Mucosa of gallbladder (tissue), 1 donor: ENCODE measurements at places on chromosomes 13 and 19. TPM values are rescaled to one million over a fixed set of nuclear protein-coding genes. Genes with fewer than 3 reads are reported as not detected.

Gene ANO8
- 33.2 TPM for total RNA-seq

Gene DAPK3
- total RNA-seq = 113 TPM

DNA sequence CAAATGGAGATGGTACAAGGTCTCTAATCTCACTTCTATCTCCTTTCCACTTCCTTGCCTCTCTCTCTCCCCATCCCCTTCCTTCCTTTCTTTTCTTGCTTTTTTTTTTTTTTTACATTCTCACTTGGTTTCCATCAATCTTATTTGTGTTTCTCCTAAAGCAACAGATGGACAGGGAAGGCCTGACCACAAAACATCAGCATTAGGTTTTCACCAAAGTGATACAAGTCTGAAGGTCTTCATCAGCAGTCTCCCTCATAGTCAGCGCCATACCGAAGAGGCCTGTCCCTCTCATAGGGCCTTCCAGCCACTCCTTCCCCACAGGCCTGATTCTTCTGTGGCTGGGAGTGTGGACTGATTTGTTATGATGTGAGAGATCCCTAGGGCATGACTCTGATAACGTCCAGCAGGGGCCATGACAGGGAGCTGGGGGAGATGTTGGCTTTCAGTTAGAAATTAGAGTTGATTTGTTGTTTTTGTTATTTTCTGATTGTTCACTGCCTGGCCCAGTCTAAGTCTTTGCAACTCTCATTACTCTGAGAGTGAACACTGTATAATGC lies 158.7 kb downstream of the SLC7A1 start:
- no peak for DNase-seq

DNA sequence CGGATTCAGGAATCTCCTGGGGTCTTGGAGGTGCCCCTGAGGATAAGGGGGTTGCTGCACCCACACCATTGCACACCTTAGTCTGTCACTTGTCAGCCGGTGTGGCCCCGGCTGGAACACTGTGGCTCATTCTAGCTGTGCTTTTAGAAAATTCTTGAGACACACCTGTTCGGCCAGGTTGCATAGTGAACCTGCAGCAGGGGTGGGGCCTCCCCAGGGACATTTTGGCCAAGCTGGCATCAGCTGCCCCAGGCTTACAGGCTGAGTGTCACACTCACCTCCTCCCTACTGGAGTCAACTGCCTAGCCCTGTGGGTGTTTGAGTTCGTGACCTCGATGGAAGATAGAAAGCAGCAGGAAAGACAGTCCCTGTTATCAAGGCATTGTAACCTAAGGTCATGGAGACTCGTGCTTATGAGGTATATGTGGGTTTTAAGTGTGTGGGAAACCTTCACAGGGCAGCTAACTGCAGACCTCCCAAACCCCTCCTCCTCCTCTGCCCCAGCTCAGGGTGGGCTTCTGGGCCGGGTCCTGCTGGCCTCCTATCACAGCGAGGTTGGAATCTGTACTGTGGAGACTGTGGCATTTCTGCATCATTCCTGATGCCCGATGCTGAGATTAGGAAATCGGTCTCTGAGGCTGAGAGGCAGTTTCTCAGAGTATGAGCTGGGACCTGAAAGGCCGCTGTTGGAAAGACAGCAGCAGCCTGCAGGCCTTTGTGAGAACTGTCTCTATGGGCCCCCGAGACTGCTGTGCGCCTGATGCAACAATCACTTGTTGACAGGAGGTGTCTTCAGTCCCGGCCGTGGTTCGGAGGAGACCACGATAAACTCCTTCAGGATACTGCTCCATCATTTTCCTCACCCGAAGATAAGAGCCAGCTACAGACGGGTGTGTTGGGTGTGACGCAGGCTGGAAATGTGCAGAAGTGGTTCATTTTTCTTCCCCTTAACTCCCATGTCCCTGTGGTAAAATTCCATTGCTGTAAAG lies 72.2 kb downstream of the ATP11A start:
- no peak for DNase-seq

DNA sequence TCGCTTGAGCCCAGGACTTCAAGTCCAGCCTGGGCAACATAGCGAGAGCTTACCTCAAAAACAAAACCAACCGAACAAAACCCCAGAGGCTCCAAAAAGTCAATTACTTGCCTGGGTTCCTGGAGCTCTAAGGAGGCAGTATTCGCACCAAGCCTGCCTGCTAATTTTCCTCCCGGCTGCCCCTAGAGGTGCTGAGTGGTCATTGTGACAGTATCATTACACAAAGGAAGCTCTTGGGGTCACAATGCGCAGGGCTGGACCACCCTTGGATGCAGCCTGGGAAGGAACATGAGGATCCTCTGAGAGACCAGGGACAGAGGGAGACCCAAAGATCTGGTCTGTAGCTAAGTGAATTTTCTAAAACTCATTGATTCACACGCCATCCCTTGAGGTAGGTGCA lies 8.5 kb upstream of the PEX11G start:
- no peak for DNase-seq

- no peak for DNase-seq
Observed at GRCh38 chr13:109336730-109337129, 449.7 kb downstream of the IRS2 start.

DNA sequence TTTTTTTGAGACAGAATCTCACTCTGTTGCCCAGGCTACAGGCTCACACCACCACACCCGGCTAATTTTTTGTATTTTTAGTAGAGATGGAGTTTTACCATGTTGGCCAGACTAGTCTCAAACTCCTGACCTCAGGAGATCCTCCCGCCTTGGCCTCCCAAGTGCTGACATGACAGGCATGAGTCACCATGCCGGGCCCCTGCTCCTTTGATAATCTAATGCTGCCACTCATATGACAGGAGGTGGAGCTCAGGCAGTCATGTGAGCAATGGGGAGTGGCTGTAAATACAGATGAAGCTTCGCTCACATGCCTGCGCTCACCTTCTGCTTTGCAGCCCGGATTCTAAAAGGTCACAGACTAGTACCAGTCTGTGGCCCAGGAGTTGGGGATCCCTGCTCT lies 25.1 kb downstream of the ARHGEF18 start:
- DNase-seq = no peak

DNA sequence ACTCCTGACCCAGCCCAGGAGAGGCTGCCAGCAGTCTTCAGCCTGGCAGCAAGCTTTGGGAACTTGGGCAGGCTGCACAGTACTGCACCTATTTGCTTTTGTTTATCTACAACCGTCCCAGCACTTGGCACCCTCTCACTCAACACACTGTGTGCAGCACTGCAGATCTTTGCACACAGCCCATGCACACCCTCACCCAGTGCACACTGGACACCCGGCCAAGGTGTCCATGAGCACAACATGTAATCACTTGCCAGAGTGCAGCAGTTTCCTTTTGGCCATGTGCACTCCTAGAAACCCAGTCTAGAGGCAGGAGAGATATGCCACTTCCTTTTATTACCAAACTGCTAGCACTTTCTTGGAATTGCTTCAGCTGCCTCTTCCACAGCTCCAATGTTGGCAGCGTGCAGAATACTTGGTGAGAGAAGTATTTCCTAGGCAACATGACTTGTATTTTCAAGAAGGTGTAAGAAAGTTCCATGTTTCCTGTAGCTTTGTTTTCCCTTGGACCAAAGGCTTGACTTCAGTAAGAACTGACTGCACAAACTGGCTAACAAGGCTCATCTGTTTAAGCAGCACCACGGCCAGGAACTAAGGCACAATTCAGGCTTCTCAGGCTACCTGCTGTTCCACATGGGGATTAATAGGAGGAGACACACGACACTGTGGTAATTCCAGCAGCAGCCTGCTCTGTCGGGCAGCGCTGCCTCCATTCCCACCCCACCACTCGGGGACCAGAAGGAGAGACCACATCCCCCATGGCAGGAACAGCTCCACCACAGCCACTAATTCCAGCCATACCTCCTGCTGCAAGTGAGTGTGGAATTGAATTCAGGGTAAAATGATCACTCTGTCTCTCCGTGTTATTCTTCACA lies 15.3 kb downstream of the ATP7B start:
- DNase-seq = peak; percentile 51
